ENCODE measurements at places on chromosomes 2 and 18. TPM values are rescaled to one million over a fixed set of nuclear protein-coding genes. Genes with fewer than 3 reads are reported as not detected.

The MARCHF7 gene
- total RNA-seq = 38.3 TPM

The GTF2A1L gene
- total RNA-seq = not detected

The DIPK1C gene
- not detected for total RNA-seq

The SLC20A1 gene
- total RNA-seq = 99.9 TPM

The SEPTIN10 gene
- 119 TPM for total RNA-seq
